ENCODE measurements at places on chromosomes 16 and 17. TPM values are rescaled to one million over a fixed set of nuclear protein-coding genes. Genes with fewer than 3 reads are reported as not detected.

Gene CSH2
- not detected for total RNA-seq

DNA sequence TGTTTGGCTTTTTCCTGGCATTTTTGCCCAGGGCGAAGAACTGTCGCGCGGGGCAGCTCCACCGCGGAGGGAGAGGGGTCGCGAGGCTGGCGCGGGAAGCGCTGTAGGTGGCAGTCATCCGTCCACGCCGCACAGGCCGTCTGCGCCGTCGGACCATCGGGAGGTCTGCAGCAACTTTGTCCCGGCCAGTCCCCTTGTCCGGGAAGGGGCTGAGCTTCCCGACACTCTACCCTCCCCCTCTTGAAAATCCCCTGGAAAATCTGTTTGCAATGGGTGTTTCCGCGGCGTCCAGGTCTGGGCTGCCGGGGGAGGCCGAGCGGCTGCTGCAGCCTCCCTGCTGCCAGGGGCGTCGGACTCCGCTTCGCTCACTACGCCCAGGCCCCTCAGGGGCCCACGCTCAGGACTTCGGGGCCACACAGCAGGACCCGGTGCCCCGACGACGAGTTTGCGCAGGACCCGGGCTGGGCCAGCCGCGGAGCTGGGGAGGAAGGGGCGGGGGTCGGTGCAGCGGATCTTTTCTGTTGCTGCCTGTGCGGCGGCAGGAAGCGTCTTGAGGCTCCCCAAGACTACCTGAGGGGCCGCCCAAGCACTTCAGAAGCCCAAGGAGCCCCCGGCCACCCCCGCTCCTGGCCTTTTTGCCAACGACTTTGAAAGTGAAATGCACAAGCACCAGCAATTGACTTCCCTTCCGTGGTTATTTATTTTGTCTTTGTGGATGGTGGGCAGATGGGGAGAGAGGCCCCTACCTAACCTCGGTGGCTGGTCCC is 2.3 kb upstream of the CBX4 start:
- peak; percentile 68 for DNase-seq

- no peak for DNase-seq
Observed at GRCh38 chr16:8620535-8620934, 963 bp upstream of the METTL22 start.

GRCh38 chr17:73902416-73903181 is 258.4 kb upstream of the SDK2 start:
- peak; percentile 58 for DNase-seq

DNA sequence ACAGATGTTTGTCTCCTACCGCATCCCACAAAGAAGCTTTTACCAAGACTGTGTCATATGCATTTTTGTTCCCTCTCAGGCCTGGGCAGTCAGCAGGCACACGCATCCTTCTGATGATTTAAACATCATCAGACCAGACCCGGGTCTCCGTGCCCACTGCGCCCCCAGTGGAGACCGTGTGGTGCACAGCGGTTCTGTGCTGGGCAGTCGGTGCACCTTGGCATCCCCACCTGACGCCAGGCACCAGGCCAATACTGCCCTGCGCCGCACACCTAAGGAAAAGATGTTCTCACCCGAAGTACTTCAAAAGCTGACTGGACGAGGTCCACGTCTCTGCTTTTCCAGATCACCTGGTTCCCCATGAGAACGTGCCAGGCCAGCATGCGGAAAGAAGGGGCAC is 10.6 kb upstream of the PLD6 start:
- peak; percentile 44 for DNase-seq

DNA sequence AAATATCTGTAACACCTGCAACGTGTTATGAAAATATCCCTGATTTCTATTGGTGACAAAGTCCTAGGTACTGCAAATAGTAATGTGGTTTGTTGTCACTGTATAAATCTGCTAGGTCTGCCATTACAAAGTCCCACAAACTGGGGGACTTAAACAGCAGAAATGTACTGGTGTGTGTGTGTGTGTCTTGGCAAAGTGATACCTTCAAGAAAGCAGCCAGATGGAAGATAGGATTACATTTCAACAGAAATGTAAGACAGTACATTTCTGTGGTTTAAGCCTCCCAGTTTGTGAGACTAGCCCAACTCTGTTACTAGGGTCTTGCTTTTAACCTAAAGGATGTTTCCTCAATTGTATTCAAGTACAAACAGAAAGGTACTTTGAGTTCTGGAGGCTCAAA is 531.7 kb downstream of the NPIPA7 start:
- no peak for DNase-seq

Gene MYH8
- total RNA-seq, result not detected

DNA sequence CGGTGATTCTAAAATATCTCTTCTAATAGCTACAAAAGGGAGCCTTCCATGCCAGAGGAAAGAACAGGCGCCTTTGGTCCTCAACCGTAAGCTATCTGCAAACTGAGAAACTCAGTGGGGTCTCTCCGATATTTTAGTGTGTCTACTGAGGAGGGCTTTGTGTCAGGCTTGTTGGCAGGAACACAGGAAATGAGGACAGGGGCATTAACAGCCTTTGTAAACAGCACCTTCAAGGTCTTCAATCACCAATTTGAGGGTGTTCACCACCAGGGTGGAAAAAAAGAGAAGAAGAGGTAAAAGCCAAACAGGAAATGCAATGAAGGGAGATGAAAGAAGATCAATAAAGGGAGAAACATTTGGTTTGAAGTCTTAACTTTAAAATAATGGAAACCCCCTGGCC is 580.1 kb upstream of the SALL1 start:
- DNase-seq, result no peak

DNA sequence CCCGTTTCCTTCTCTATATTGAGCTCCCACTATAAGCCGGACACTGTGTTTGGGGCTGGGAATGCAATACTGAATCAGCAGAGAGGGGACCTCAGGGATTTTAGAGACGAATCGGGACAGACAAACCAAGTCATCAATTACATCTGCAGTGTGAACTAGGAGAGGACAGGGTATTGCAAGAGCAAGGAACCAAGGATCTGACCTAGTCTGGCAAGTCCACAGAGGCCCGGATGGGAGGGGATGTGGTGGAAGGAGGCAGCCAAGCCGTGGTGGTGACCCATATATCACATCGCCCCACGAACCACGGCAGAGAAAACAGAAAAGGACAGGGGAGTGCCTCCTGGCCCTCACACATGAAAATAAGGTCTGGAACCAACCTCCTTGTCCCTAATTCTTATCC is 28.1 kb upstream of the NXPH3 start:
- DNase-seq, result peak; percentile 75

DNA sequence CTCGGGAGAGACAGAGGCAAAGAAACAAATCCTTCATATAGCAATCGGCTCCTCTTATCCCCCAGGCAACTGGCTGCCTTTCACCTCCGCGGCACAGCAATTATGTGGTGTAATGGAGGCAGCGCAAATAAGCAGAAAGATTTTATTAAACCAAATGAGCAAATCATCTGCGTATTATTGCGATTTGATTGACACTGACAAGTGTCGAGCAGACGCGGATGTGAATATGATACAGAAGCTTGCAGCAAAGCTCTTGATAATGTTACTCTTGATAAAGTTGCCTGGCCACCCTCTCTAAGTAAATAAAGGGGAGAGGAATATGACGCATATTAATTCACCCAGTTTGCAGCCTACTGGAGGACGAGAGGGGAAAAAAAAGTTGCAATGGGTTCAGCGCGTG is 26.5 kb upstream of the AKTIP start:
- DNase-seq, result no peak

DNA sequence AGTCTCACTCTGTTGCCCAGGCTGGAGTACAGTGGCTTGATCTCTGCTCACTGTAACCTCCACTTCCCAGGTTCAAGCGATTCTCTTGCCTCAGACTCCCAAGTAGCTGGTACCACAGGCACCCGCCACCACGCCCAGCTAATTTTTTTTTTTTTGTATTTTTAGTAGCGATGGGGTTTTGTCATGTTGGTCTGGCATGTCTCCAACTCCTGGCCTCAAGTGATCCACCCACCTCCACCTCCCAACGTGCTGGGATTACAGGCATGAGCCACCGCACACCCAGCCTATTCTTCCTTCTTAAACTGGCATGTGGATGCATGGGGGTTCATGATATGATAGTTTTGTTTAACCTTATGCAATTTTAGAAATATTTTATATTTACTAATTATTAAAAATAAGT is 39.4 kb upstream of the VWA3A start:
- no peak for DNase-seq

DNA sequence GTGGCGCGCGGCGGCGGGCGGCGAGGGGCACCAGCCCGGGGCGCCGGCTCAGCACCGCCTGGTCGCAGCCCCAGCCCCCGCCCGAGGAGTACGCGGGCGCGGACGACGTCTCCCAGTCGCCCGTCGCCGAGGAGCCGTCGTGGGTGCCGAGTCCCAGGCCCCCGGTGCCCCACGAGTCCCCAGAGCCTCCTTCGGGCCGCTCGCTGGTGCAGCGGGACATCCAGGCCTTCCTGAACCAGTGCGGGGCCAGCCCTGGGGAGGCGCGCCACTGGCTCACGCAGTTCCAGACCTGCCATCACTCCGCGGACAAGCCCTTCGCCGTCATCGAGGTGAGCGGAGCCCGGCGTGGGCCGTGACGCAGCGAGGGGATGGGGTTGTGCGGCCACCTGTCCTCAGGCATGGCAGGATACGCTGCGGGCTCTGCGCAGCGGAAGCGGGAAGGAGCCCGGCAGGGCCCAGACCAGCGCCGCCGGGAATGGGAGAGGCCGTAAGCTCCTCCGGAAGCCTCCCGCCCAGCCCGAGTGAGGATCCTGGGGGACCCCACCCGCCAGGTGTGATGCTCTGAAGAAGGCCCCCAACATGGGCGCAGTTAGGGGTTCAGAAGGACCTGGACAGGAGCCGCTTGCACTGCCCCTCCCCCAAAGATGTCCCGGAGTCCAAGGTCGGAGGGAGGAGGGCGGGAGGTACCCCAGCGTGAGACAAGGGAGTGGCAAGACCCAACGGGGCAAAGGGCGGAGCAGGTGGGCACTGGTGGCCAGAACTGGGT is 522 bp downstream of the NAGS start:
- DNase-seq, result peak; percentile 71

DNA sequence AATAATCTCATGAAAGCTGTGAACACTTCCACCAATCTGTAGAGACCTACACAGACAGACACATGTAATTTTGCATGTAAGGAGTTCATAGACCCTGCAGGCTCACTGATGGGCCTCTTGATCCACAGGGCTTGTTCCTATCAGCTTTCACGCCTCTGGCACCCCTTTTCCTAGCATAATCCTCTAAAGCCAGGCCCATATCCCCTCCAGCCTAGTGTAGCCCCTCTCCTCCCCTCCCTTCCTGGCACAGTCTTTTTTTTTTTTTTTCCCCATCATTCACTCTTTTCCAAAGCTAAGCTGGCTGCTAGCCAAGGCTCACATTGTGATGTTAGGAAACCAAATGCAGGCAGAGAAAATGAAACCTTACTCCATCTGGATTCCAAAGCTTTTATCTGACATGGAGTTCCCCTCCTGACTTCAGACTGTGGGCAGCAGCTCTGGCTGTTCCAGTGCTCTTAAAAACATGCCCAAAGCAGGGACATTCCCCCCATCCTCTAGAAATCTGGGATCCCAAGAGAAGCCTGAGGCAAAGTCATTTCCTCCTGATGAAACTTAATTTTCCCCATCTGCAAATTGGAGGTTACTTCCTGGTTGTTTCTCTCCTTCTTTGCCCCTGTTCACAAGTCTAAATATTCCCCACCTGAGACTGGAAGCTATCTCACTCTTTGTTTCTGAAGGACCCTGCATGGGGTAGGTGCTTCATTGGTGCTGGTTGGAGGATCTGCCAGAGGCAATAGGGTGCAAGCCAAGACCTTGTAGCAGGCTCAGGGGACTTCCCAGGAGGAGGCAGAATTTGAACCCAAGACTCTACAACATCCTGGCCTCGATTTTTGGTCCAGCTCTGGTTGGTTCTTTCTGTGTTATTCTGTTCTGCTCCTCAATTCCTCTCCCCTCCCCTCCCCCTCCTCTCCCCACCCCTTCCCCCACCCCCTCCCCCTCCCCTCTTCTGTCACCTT is 9.9 kb upstream of the CCL5 start:
- DNase-seq, result no peak

Gene GUCY2D
- 0.23 TPM for total RNA-seq

DNA sequence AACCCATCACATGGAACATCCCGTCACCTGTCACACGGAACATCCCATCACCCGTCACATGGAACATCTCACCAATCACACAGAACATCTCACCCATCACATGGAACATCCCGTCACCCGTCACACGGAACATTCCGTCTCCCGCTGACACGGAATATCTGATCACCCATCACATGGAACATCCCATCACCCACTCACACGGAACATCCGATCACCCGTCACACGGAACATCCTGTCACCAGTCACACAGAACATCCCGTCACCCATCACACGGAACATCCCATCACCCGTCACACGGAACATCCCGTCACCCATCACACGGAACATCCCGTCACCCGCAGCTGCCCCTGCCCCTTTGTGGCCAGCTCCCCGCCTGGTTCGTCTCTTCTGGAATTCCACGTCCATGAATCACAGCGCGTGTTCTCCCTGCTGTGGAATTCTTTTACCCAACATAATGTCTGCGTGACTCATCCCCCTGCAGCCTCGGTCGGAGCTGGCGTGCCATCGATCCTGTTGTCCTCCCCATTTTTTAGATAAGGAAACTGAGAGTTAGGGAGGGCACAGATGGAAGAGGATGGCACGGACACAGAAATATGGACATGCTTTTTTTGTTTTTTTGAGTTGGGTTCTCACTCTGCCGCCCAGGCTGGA is 5.6 kb downstream of the CPNE7 start:
- DNase-seq, result no peak

DNA sequence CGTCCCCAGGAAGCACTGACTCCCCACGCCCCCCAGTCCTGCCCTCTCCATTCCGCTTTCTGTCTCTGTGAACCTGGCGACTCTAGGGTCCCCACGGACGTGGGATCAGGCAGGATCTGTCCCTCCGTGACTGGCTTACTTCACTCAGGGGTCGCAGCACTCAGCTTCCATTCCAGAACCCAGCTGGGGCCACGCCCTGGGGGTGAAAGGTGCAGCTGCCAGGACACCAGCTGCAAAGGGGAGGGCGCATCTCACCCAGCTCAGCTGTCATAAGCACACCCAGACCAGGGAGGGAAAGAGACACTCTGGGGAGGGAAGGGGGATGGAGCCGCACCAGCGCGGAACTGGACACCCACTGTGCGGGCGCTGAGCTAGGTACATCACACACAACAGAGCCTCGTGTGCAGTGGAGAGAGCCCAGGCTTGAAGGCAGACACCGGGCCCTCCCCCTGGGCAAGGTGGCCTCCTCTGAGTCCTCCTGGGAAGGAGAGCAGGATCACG is 18.5 kb upstream of the HEXD start:
- DNase-seq, result peak; percentile 22

GRCh38 chr17:4427505-4427904 is 6.2 kb upstream of the SPNS3 start:
- DNase-seq, result no peak

DNA sequence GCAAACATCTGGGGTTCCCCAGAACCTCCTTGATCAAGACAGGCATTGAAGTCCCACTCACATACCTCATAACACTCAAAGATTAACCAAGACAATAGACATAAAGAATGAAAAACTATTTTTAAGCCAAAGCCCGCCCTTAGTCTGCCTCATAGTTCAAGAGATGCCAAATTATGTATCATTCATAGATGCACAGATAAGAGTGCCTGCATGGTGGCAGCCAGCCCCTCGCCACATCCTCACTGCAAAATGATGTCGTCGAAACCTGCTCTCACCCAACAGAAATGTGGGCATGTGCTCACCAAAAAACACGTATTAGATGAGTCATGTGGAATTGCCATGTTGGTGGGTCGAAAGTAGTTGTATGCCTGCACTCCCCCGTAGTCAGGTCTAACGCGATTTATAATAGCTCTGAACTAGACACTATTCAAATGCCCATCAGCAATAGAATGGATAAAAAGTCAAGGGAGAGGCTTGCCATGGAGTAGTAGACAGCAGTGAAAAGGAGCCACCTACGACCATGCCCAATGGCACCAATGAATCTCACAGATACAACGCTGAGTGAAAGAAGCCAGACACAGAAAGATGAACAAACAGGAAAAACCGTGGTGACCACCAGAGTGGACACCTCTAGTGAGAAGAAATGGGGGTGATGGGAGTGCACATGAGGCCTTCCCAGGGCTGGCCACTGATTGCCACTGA is 64.8 kb downstream of the C16orf95 start:
- DNase-seq, result no peak

Data from right cardiac atrium (tissue), 5 donors.